ENCODE measurements at places on chromosomes 2 and 18.

DNA sequence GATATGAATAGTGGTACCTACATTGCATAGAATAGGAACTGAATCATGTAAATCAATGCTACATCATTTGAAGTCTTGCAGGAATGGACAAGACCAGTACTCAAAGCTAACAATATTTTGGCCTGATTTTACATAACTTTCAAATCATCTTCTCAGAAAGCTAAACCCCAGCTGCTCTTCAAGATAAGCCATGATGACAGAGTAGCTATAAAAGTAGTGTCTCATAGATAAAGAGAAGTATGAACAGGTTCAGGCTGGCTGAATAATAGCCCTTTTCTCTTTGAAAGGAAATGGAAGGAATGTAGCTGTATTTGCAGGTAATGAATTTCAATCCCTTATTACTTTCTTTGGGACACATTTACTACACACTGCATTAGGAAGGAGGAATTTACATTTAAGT, 28.2 kb downstream of the TSPYL6 start:
- DNase-seq, result no peak

- no peak for DNase-seq
Measured at GRCh38 chr2:15117409-15118050, 443.6 kb downstream of the NBAS start.

- DNase-seq, result no peak
Measured at GRCh38 chr18:49064889-49065288, 114.1 kb upstream of the SMAD7 start.

DNA sequence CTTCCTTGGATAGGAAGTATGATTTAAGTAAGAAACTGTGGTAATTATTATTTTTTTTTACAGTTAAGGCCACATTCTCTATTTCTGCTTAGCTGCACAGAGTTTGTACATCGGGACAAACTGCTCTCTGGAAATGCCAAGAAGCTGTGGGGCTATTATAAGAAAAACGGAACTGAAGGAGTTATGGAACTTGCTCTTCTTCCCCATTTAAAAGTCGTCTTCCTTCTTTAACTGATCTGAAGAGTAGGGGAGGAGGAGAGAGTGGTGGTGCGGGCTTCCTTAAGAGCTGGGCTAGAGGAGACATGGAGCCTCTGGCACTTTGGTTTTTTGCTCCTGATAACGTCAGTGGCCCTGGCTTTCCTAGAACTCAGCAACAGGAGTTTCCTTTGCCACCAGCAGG, 54.4 kb downstream of the RAB31 start:
- DNase-seq, result no peak

- DNase-seq, result no peak
Measured at GRCh38 chr2:119574864-119575263, 30.6 kb downstream of the CFAP221 start.

DNA sequence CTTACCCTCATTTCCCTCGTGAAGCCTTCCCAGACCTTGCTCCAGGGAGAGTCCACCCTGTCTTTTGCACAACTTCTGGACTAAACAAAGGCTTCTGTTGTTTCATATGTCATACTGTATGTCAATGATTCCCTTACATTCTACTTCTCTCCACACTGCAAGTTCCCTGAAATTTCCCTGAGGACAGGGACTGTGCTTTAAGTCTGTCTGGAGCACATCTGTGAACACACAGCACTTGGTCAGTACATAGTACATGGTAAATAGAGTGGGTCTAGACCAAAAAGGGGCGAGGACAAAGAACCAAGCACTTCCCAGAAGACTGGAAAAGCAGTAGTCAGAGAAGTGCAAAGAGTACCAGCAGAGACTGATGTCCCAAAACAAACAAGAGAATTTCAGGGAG, 23.7 kb upstream of the IMPA2 start:
- DNase-seq, result no peak

GRCh38 chr2:225037415-225038230, 4.6 kb downstream of the DOCK10 start:
- DNase-seq, result no peak

Measured in right kidney (tissue), 9 donors.